ENCODE measurements at places on chromosomes 12 and 14. TPM values are rescaled to one million over a fixed set of nuclear protein-coding genes. Genes with fewer than 3 reads are reported as not detected.

The GARIN6 gene
- total RNA-seq: not detected

The TOMM20L gene
- not detected for total RNA-seq

DNA sequence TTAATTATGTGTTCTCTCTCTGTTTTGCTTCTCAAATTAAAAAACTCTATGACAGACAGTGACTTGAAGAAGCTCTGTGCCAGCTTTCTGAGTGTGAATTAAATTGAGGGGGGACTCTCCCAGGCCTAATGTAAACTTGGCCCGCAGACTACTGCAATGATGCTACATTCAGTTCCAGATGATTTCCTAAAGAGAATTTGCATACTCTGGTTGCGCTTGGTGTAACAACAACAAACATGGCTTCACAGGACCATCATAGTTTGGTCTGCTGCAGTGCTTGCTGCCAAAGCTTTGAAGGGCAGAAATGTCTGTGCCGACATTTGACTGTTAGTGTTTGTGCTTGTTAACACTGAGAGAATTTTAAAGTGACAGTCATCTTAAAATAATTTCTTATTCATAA, 25.0 kb downstream of the CFAP54 start:
- no peak for DNase-seq

The CAND1 gene
- 77.0 TPM for total RNA-seq

The IL26 gene
- total RNA-seq: not detected

DNA sequence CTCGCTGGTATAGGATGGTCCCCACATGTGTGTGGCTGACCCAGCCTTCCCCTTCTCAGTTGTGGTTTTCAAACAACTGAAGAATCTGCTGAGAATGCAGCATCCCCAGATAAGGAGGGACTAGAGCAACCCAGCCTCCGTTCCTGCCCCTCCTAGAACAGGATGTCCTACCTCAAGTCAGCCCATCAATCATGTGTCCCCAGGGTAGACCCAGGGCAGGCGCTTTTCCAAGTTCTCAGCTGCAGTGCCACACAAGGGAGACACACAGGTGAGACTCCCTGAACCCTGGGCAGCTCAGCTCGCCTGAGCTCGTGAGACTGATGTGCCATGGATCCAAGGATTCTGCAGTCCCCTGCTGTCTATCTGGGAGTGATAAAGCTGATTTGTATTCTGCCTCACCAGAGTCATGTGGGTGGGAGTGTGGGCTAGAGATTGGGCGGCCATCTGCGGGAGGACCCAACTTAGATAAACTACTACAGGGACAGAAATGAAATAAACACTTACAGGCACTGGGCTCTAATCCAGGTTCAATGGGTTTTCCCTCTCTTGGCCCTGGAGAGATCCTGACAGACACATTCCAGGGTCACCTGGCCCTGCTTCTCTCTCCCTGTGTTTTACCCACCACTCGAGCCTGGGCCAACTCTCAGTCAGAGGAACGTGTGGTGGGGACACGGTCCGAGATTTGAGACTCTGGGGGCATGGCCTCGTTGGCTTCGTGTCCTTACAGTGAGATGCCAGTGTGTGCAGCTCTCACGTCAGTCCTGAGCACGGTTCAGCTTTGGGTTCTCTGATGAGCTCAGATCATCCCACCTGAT, 303.5 kb upstream of the SFSWAP start:
- no peak for DNase-seq

All from thoracic aorta (tissue), 2 donors.